ENCODE measurements at places on chromosomes 12 and 14.
A peak's percentile ranks its signal among the peaks of the same experiment; 100 is the strongest.

GRCh38 chr12:65603438-65604351 is 220.6 kb upstream of the HMGA2 start:
- H3K4me1 ChIP-seq: peaks cover 50% of the 10 kb centered on the region
- peak overlapping the region; percentile 82 for H3K4me3 ChIP-seq
- peak overlapping the region; percentile 90 for H3K27ac ChIP-seq
- peaks cover 12% of the 10 kb centered on the region for H3K36me3 ChIP-seq
- no peaks in the 10 kb centered on the region for H3K27me3 ChIP-seq

GRCh38 chr12:25797386-25797785 is 161.1 kb upstream of the RASSF8 start:
- H3K27me3 ChIP-seq: no peaks in the 10 kb centered on the region
- no peaks in the 10 kb centered on the region for H3K4me1 ChIP-seq
- H3K27ac ChIP-seq: no peak overlapping the region
- no peaks in the 10 kb centered on the region for H3K36me3 ChIP-seq
- DNase-seq: no peak
- H3K4me3 ChIP-seq: no peak overlapping the region

DNA sequence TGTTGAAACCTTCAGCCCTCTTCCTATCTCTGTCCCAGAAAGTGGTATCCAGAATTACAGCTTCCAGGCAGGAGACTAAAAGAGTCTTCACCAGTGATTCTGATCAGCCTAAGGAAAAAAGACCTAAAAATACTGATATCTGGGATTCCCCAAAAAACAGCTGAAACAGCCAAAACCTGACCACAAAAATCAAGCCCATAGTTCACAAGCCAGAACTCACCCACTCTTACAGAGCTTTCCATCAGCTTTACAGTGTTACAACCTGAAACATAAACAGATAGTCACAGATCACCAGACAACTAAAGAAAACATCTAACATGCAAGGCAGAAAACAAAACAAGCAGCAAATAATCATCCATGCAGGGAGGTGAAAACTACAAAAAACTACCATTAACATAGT is 26.0 kb upstream of the TSPAN8 start:
- H3K27ac ChIP-seq: no peak overlapping the region
- DNase-seq: no peak
- H3K27me3 ChIP-seq: no peaks in the 10 kb centered on the region
- H3K4me3 ChIP-seq: no peak overlapping the region
- H3K36me3 ChIP-seq: no peaks in the 10 kb centered on the region

GRCh38 chr14:74506411-74506851 is 12.9 kb downstream of the ISCA2 start:
- H3K4me3 ChIP-seq: no peak overlapping the region
- no peak for DNase-seq
- no peak overlapping the region for H3K27ac ChIP-seq
- H3K27me3 ChIP-seq: no peaks in the 10 kb centered on the region

GRCh38 chr12:11978726-11979384 is 91.9 kb upstream of the BCL2L14 start:
- 0 out of 2 replicates have a peak, but pooled peaks cover 1% of the 10 kb centered on the region for H3K27me3 ChIP-seq
- H3K4me1 ChIP-seq: peaks cover 28% of the 10 kb centered on the region
- H3K27ac ChIP-seq: no peak overlapping the region
- H3K36me3 ChIP-seq: no peaks in the 10 kb centered on the region
- DNase-seq: peak; percentile 69
- no peak overlapping the region for H3K4me3 ChIP-seq

- peak; percentile 37 for DNase-seq
- H3K27ac ChIP-seq: no peak overlapping the region
- no peaks in the 10 kb centered on the region for H3K27me3 ChIP-seq
Measured at GRCh38 chr14:75025082-75025481, 22.4 kb downstream of the EIF2B2 start.

GRCh38 chr12:25521625-25522256 is 31.3 kb downstream of the LMNTD1 start:
- H3K27me3 ChIP-seq: no peaks in the 10 kb centered on the region
- peaks cover 13% of the 10 kb centered on the region for H3K4me1 ChIP-seq
- DNase-seq: no peak

DNA sequence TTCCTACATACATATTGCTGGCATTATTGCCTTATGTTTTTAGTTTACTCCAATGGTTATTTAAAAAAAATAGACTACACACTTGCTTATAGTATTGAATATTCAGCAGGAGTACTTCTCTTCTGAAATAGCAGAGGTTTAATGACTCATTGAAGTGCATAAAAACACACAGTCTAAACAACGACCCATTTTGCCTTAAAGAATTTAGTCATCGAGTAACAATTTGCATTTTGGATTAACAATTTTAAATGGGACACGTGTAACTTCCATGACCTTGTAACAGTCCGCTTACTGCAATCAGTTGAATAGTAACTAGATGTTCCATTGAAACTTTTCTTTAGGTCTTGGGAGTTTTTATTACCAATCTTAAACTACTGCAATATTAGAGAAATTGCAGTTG is 9.0 kb downstream of the TRHDE start:
- no peaks in the 10 kb centered on the region for H3K4me1 ChIP-seq
- DNase-seq: peak; percentile 42
- no peaks in the 10 kb centered on the region for H3K27me3 ChIP-seq
- no peak overlapping the region for H3K4me3 ChIP-seq
- no peaks in the 10 kb centered on the region for H3K36me3 ChIP-seq
- H3K27ac ChIP-seq: no peak overlapping the region

DNA sequence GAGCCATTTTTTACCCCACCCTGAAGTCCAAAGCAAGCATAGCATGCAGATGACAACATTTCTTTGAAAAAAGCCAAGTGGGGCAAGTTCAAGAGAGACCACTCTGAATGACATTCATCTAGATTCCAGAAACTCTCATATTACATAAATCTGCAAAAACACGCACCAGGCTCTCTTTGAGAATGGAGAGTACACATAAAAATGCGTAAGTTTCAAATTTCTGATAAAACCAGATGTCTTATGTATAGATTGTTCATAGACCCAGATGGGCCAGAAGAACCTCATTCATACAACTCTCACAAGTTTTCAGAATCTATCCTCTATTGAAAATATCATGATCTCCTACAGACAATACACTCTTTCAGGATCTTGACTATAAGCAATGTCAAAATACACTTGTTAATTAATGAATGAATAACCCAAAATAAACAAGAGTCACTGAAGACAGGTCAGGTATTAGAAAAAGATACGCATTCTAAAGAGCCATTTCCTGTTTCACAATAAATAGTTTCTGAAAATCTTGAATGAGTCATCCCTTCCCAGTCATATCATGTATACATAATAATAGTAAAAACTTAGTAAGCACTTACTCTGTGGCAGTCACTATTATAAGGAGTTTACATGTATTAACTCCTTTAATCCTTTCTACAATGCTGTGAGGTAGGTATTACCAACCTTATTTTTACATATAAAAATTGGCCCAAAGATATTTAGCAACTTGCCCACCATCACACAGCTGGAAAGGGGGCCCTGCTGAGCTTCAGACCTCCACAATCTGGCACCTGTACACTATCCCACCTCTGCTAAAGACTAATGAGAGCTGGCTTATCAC is 72.0 kb downstream of the PPP2R5E start:
- H3K27me3 ChIP-seq: no peaks in the 10 kb centered on the region
- DNase-seq: peak; percentile 84
- peaks cover 28% of the 10 kb centered on the region for H3K4me1 ChIP-seq
- H3K27ac ChIP-seq: peak overlapping the region; percentile 13

DNA sequence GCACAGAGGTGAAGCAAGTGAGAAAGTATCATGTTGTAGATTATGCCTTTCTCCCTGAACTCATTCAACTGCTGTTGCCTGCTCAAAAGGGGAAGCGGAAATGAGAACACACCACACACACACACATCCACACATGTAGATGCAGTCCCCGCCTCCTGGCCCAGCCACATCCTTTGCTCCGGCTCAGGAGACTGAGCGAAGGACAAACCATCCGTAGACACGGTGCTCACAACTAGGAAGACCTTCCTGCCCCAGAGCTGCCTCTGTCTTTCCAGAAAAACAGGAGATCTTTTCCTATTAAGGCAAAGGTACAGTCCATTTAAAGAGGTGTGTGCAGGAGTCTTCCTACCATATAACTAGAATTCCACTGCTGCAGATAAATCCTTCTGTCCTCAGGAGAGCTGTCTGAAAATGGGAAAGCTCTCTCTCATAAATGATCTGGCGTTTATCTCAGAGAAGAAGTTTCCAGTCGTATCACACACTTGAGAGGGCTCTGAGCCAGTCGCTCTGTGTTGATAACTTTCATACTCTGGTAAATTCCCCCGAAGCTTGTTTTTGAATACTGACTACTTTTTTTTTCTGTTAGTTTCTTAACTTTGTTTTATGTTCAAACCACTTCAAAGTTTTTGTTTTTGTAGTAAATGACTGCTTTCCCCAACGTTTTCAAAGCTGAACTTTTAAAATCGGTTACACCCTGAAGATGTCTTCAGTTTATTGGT is at the start of gene TESPA1:
Gene TESPA1, minus strand, starts transcription at position 105 of the 719 bp plus-strand sequence. CDS start 10,200 bp downstream, outside the sequence.
- DNase-seq: no peak
- H3K4me3 ChIP-seq: no peak within 1 kb of the TSS
- H3K4me1 ChIP-seq: no peaks in the 10 kb centered on the region
- H3K27me3 ChIP-seq: peaks cover 14% of the 10 kb centered on the region
- H3K27ac ChIP-seq: no peak within 1 kb of the TSS

DNA sequence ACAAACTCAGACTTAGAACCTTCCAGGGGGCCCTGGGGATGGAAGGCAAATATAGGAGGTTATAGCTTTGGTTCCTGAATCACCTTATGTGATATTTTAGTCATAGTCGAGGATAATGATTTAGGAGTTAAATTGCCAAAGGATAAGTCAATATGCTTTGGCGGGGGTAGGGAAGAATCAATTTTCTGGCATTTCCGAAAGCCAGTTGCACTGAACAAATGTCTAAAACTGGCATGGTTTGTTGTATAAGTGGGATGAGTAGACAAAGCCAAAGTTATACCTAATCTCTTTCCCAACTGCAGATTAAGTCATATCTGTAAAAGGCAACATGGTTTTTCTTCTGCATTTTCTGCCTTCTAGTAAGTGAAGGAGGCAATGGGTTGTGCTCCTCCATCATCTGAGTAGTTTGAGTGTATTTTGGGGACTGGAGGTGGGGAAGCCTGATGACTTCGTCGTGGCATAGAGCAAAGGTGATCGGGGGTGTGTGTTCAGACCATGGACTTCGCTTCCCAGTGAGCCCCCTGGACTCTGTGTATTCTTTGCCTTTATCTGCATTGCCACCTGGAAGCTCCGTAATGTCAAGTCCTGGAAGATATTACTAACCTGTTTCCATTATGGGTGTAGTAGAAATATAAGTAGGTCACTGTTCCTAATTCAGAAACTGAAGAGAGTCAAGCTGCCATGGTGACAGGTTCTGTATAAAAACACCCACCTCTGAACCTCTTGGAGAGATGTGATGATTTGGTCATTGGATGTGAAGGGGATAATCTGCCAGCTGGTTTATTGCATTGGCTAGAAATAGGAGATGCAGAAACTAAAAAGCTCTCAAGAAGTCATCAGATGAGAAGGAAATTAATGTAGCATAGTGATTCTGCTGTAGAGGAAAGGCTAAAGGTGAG is 24.5 kb downstream of the PPFIBP1 start:
- peak; percentile 35 for DNase-seq
- H3K4me1 ChIP-seq: peaks cover 55% of the 10 kb centered on the region
- no peaks in the 10 kb centered on the region for H3K27me3 ChIP-seq
- peak overlapping the region; percentile 65 for H3K4me3 ChIP-seq

DNA sequence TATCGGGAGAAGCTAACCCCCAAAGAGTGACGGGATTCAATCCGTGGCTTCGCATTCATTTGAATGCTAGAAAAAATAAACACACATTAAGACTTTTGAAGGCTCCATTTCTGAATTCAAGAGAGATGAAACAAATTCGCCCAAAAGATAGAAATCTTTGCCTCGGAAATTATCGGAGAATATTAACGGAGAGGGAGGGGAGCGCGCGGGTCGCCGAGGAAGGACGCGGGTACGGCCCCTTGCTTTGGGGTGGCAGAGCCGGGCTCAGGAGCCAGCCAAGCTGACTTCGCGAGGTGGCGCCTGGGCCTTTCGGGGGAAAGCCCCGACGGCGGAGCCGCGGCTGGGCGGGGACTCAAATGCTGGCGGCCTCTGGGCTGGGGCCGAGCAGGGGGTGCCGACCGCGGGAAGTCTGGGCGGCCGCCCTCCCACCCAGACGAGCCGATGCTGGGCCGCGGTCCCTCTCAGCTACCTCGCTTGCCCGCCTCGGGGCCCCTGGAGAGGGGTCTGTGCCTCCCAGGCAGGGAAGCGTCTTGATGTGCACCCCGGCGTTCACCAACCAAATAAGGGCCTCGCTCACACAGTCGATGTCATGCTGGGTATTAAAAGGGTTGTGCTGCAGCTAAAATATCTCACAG is 14.7 kb downstream of the NKX2-1 start:
- peaks cover 86% of the 10 kb centered on the region for H3K27me3 ChIP-seq
- H3K4me1 ChIP-seq: no peaks in the 10 kb centered on the region
- no peak overlapping the region for H3K4me3 ChIP-seq
- no peak for DNase-seq

GRCh38 chr12:40892528-40892927 is 200.3 kb downstream of the CNTN1 start:
- H3K27me3 ChIP-seq: no peaks in the 10 kb centered on the region
- no peaks in the 10 kb centered on the region for H3K4me1 ChIP-seq
- DNase-seq: no peak
- H3K4me3 ChIP-seq: no peak overlapping the region
- H3K27ac ChIP-seq: no peak overlapping the region
- no peaks in the 10 kb centered on the region for H3K36me3 ChIP-seq

GRCh38 chr12:2288471-2288870 is 235.7 kb downstream of the CACNA1C start:
- H3K27me3 ChIP-seq: no peaks in the 10 kb centered on the region
- DNase-seq: no peak
- no peaks in the 10 kb centered on the region for H3K36me3 ChIP-seq
- no peak overlapping the region for H3K4me3 ChIP-seq
- H3K4me1 ChIP-seq: peaks cover 61% of the 10 kb centered on the region

DNA sequence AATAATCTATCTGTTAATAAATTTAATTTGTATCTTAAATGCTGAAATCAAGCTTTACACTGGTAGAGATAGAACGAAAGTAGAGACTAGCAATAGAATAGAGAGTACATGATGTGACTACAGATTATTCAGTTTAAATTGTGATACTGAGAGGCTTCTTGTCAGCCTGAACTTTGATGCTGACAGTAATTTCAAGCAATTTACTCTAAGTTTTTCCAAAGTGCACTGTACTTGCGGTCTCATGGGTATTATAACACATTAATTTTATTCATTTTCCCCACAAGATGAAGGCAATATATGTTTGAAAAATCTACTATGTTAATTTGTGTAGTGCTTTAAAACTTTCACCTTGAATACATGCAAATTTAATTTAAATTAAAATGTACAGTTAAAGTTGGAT is 914.0 kb upstream of the FBXO33 start:
- no peak overlapping the region for H3K27ac ChIP-seq
- no peaks in the 10 kb centered on the region for H3K36me3 ChIP-seq
- no peaks in the 10 kb centered on the region for H3K27me3 ChIP-seq

- no peak overlapping the region for H3K4me3 ChIP-seq
- H3K27me3 ChIP-seq: 0 out of 2 replicates have a peak, but pooled peaks cover 3% of the 10 kb centered on the region
- H3K4me1 ChIP-seq: no peaks in the 10 kb centered on the region
- H3K36me3 ChIP-seq: no peaks in the 10 kb centered on the region
Measured at GRCh38 chr14:94867946-94868771, 98.2 kb upstream of the GSC start.

GRCh38 chr14:83566567-83566966 is 1963.4 kb upstream of the FLRT2 start:
- H3K36me3 ChIP-seq: no peaks in the 10 kb centered on the region
- no peak for DNase-seq
- no peak overlapping the region for H3K27ac ChIP-seq
- no peaks in the 10 kb centered on the region for H3K4me1 ChIP-seq
- no peaks in the 10 kb centered on the region for H3K27me3 ChIP-seq

GRCh38 chr12:32284561-32284960 is 114.8 kb upstream of the FGD4 start:
- no peak for DNase-seq
- no peaks in the 10 kb centered on the region for H3K4me1 ChIP-seq
- no peak overlapping the region for H3K27ac ChIP-seq
- H3K4me3 ChIP-seq: no peak overlapping the region

Measured in GM23248 (cell line).